ENCODE measurements at places on chromosomes 11 and 22.

GRCh38 chr11:57459164-57460021 is 935 bp upstream of the RTN4RL2 start:
- DNase-seq = no peak

- DNase-seq = no peak
Measured at GRCh38 chr11:63904743-63905142, 12.2 kb downstream of the RCOR2 start.

DNA sequence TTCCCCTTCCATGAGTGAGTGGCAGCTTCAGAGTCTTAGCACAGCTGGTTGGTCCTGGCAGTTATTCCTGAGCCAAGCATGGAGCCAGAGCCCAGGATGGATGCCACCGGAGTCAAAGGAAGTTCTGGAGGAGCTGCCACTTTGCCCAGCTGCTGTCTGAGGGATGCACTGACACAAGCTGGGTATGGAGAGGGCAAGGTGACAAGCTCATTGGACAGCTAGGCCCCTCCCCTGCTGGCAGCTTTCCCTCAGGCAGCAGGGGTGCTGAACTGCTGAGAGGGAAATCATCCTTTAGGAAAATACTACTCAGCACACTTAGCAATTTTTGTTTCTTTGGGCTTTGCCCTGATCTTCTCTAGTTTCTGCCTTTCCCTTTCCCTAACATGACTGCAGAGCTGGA is 99.3 kb upstream of the SESN3 start:
- no peak for DNase-seq

DNA sequence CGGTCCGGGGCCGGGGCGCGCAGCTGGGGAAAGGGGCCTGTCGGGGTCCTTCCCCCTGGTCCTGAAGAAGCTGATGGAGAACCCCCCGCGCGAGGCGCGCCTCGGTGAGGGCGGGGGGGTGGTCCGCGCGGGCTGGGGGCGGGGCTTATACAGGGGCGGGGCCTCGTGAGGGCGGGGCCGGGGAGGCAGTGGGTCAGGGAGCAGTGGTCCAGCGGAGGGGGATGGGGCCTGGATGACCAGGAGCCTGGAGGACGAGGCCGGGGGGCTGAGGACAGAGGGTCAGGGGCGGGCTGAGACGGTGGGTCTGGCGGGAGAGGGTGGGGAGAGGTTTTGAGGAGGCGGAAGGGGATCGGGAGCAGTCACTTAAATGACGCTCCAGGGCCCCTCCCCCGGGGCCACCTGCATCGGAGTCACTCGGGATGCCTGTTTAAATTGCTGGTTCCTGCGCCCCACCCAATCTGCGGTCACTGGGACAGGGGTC is 396 bp downstream of the TEF start:
- peak; percentile 39 for DNase-seq

DNA sequence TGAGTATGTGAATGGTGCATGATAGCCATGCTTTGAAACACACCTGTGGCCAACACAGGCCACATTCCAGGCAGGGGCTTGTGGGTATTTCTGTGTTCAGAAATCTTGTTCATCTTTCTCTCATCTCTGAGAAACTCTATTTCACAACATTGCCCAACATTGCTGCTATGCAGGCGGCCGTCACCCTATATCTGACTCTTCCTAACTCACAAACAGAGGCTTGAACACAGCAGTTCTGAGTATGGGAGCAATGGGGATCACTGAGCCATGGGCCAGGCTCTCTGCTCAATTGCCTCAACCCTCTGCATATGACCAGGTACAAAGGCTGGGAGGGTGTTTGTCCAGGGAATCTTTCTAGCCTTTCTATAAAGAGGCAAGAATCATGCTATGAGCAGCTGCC is 259.9 kb downstream of the BUD13 start:
- DNase-seq = no peak

DNA sequence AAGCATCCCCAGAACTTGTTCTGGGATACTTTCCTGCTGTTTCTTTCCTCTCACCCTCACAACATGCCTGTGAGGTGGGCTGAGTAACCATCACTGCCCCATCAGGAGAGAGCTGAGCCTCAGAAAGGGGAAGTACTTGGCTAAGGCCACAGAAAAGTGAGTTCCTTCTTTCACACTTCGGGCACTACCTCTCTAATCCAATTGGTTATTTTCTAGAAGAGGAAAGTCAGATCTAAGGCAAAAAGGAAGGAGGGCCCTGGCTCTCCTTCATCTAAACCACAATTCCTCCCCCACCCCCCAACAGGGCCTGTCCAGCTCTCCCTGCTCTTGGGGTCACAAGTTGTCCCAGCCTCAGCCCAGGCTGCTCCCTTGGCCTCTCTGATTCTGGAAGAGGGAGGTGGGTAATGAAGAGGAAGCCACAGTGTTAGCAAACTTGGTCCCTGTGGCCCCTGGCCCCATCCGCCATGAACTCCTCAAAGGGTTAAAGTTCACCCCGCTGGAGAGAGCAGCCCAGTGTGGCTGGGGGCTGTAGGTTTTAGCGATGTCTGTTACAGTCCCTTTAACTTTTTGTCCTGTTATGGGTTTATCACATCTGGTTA is 34.0 kb downstream of the SLC22A12 start:
- DNase-seq = no peak

DNA sequence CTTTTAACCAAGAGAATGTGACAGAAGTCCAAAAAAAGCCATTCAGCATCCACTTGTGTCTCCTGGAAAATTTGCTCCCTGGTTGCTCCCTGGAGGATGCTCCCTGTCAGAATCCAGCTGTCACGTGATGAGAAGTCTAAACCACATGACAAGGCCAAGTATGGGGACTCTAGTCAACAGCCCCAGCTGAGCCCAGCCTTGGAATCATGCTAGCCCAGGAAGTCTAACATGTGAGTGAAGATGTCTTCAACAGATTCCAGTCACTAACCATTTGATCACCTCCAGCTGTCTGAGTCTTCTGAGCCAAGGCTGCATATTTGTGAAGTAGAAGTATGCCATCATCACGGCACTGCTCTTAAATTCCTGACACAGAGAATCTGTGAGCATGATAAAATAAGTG is 4.2 kb downstream of the OR56B4 start:
- no peak for DNase-seq

- no peak for DNase-seq
Measured at GRCh38 chr22:28018461-28018927, 99.4 kb upstream of the PITPNB start.

DNA sequence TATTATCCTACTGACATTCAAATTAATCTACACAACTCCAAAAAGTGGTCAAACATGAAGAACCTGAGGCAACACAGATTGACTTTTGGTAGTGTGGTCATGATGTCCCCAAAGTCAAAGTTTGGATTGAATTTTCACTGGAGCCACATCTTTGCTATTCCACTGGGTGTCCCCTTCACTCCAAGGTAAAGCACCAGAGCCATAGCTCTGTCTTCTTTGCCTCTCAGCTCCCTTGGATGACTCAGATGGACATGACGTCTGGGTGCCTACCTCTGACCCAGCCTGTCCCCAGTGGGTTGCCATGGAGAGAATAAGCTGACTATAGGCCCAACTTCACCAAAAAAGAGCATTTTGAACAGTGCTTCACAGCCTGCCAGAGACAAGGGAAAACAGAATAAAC is 57.4 kb upstream of the ARHGAP42 start:
- no peak for DNase-seq

DNA sequence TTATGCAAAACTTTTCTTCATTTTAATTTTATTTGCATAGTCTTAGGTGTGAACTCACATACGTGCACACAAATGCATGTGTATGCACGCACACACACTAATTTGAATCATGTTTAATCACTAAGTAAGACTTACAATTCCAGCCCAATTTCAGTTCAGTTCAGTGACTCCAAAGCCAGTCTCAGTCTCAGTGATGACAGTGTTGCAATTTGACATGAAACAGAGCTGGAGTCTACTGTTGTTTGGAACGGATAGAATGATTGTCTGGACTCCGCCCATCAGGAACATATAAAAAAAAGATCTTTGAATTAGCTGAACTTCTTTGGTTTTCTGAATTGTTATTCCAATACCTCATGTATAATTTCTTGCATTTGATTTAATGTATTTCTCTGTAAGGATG is 14.9 kb upstream of the OR51S1 start:
- DNase-seq = no peak

- DNase-seq = no peak
Measured at GRCh38 chr22:31120642-31121041, 2.1 kb upstream of the INPP5J start.

- DNase-seq = no peak
Measured at GRCh38 chr11:11706028-11706427, 84.2 kb upstream of the GALNT18 start.

DNA sequence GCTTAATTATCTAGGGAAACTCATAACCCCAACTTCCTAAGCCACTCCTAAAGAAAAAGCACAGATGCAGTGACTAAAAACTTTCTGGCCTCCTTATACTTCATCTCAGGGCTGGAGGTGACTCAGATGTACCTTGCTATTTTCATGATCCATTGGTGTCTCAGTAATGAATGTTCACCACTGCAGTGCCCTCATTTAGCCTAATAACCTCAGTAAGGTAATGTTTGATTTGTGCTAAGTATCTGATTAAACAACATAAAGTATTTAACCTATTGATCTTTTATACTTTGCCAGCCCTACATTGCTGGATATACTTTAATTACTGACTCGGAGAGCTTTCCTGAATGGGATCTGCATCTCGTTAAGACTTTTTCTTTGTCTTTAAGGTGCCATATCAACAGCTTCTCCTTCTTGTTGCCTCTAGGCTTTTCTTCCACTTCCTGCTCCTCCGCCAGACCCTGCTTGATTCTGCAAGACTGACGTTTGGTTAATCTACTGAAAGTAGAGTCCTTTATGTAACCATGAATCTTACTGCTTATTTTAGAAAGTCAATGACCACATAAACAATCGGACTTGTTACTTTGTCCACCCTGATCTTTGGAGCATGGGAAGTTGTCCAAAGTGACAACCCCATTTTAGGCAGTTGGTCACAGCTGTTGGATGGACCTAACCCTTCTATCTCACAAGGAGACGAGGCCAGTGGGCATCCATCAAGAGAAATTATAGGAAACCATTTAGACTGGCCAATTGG is 303.0 kb downstream of the ST3GAL4 start:
- DNase-seq = no peak

DNA sequence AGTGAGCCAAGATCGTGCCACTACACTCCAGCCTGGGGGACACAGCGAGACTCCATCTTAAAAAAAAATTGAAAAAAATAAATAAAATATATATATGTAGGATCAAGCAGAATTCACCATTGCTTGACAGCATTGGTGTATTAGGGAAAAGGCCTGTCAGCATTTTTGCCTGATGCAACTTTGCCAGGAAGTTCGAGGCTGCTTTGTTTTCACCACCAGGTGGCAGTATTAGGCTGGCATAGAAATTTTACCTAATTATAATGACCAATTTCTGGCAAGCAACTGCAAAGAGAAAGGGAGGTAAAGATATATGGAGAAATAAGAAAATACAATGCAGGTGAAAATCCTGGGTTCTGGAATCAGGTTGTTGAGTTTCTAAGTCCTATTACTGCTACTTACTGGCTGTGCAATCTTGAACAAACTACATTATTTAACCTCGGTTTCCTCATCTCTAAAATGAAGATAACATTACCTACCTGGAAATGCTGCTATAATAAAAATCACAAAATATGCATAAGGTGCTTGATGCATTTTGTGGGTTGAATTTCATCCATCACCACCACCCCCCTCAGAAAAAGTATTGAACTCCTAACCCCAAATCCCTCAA is 24.7 kb downstream of the LAYN start:
- peak; percentile 58 for DNase-seq

GRCh38 chr11:1742371-1742770 is 8.0 kb downstream of the IFITM10 start:
- no peak for DNase-seq

DNA sequence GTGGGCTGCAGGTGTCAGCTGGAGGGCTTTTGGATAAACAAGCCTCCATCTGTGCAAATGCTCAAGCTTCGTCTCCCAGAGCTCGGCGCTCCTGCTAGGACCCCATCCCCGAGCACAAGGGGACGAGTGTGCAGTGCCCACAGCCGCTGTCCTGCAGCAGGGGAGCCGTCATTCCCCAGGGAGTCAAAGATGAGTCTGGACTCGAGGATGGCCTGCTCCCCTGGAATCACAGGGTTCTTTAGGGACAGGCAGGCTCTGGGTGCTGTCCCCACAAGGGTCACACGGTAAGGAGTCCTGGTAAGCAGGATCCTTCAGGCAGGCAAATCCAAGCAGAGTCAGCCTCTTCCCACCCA is 50.2 kb downstream of the APOL1 start:
- no peak for DNase-seq

- peak; percentile 9 for DNase-seq
Measured at GRCh38 chr11:96045622-96046456, 121.9 kb upstream of the MTMR2 start.

- DNase-seq = no peak
Measured at GRCh38 chr22:31800065-31800464, 46.2 kb downstream of the DEPDC5 start.

DNA sequence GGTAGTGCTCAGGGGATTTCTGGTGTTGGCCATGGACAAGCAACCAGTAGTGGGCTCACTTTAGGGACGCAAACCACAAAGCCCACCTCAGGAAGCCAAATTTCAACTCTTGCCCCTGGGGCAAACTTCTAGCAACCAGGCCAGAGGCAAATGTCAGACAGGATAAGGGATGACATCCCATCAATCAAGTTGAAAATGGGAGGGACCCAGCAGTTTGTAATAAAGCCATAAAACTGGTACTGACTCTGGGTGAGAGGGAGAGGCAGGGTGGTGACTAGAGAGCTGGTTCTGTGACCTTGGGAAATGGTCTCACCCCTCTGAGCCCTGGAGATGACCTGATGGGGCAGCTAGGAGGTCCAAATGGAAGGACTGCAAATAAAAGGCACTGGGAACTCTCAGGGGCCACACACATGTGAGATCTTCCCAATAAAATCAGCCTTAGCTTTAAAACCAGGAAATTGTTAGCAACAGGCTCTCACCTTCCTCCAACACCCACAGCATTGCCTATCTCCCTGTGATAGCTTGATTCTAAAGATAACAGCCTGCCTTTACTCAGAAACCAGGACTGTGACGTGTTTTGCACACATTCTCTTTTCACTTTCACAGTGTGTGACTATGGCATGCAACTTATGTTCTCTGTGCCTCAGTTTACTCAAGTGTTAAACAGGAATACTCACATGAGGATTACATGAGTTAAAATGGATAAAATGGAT is 6.4 kb upstream of the TBC1D10A start:
- DNase-seq = no peak

DNA sequence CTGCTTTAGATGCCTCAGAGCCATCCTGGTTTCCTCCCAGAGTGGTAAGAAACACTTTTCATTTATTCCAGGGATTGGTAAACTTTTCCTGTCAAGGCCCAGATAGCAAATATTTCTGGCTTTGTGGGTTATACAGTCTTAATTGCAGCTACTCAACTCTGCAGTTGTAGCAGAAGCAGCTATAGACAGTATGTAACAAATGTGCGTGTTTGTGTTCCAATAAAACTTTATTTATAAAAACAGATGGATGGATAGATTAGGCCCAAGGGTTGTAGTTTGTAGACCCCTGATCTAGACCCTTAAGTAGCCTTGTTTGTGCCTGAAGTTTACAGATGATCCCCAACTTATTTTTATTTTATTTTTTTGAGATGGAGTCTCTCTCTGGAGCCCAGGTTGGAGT is 17.9 kb downstream of the NNMT start:
- no peak for DNase-seq

- no peak for DNase-seq
Measured at GRCh38 chr11:132106096-132106982, 735.9 kb downstream of the NTM start.
